ENCODE measurements at places on chromosomes 5 and 9.

DNA sequence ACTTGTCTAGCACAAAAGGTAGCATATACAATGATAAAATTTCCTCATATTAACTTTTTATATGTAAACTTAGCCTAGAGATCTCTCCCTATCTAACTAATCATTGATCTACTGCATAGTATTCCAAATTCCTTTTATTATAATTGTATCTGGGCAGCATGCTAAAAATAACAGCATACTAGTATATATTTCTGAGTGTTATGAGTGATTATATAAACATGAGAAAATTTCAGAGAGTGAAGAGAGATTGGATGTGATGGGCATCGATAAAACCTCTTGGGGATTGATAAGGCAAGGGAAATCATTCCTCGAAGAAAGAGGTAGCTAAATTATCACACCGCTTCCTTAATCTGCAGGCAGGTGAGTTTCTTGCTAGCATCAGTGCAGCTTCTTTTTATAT lies 158.2 kb downstream of the HMHB1 start:
- DNase-seq = no peak

DNA sequence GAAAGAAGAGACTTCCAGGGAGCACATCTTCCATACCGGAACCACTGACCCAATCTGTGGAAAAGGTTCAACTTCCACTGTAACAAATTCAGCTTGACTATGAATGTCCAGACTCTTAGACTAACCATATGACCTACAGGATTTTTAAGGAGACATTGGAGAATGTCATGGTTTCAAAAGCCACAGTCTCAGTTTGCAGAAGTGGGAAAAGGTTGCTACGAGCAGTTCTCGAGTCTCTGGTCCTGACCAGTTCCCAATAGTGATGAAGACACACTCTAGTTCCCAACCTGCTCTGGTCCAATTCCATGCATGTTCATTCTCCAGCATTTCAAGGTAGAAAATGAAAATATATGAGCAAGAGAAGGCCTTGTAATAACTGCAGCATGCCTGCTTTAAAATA lies 158.0 kb downstream of the MAPKAP1 start:
- no peak for DNase-seq

GRCh38 chr5:10745133-10745532 lies 15.9 kb downstream of the DAP start:
- DNase-seq = no peak

DNA sequence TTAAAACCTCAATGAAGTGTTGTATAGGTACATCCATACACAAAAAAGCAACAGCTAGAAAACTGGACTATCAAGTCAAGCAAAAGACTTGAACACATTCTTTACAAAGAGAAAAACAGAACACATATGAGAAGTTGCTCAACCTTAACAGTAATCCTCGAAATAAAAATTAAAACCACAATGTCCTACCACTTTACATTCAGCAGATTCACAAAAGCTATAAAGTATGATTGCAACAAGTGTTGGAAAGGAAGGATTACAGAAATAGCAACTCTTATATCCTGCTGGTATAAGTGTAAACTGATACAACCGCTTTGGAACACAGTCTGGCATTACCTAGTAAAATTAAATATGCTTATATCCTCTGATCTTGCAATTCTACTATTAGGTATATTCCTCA lies 28.5 kb upstream of the GOLGA1 start:
- no peak for DNase-seq

DNA sequence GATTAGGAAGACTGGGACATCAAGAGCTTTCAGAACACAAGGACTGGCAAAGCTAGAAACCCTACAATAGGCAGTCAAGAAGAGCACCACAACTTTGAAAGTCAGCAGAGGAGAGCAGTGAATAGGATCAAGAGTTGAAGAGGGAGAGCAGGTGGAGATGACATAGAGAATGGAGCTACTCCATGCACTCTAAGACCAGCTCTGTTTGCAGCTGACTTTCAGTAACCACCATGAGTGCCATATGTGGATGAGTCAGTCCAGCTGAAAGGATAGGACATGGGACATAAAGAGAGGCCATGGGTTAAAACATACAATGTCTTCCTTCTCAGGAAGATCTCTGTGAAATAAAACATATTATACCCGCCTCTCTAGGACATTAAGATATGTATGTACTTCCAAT lies 289.1 kb upstream of the KLF4 start:
- no peak for DNase-seq

GRCh38 chr5:135561266-135561665 lies 17.5 kb downstream of the CXCL14 start:
- no peak for DNase-seq

GRCh38 chr5:125357660-125358059 lies 611.2 kb upstream of the ZNF608 start:
- DNase-seq = no peak

DNA sequence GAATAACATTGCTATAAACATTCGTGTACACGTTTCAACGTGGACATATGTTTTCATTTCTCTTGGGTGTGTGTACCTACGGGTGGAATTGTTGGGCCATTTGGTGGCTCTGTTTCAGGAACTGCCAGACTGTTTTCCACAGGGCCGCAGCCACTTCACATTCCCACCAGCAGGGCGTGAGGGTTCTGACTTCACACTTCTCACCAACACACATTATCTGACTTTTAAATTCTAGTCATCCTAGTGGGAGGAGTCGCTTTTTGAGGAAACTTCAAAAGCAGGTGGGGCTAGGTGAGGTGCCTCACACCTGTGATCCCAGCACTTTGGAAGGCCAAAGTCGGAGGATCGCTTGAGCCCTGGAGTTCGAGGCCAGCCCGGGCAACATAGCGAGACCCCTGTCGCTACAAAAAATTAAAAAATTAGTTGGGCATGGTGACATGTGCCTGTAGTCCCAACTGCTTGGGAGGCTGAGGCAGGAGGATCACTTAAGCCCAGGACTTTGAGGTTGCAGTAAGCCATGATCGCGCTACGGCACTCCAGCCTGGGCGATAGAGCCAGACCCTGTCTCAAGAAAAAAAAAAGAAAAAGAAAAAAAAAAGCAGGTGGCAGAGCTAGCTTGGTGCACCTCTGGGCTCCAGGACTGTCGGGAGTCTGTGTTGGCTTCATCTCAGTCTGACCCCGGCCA lies 28.5 kb downstream of the TSPAN17 start:
- DNase-seq = no peak

- DNase-seq = no peak
Observed at GRCh38 chr9:73056245-73056644, 95.4 kb upstream of the ANXA1 start.

DNA sequence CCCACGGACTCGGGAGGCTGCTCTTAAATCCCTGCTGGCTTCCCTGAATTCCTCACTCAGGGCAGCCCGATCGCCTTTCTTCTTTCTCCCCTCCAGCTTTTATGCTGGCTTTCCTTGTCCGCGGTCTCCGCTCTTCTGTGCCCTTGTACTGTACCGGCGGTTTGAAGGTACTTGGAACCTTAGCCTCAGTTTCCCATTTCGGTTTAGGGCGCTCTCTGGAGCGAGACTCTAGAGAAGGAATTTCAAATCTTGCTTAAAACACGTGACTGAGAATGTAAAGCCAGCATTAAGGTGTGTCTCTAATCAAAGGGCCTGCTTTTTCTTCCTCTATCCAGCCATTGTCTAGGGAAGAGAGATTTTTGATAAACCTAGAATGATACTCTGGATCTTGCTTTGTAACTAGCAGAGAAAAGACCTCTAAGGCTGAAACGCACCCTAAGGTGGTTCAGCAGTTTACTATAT lies 650 bp downstream of the GPR107 start:
- DNase-seq = no peak

DNA sequence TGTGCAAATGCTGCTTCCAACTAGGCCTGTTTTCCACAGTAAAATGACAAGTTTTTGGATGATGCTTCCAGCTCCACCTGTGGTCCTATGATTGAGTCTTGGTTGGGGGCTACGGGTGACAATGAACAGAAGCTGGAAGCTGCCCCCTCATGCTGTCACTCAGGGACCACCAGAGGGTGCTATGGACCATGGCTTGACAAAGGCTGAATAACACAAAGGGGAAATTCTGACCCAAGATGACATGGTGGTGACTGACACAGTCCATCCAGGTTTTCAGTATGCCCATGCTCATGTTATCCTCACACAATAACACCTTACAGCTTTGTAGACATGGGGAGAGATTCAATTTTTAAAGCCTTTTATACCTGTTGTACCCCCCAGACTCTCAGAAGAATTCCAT lies 23.9 kb upstream of the SAP30L start:
- no peak for DNase-seq

GRCh38 chr9:72460342-72461312 lies 60.8 kb upstream of the TMC1 start:
- DNase-seq = no peak

GRCh38 chr5:171945476-171945875 lies 61.0 kb downstream of the FBXW11 start:
- no peak for DNase-seq

DNA sequence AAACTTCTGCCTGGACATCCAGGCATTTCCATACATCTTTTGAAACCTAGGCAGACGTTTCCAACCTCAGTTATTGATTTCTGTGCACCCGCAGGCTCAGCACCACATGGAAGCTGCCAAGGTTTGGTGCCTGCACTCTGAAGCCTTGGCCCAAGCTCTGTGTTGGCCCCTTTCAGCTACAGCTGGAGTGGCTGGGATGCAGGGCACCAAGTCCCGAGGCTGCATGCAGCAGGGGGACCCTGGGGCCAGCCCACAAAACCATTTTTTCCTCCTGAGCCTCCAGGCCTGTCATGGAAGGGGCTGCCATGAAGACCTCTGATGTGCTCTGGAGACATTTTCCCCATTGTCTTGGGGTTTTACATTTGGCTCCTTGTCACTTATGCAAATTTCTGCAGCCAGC lies 49.9 kb downstream of the NFX1 start:
- DNase-seq = no peak

DNA sequence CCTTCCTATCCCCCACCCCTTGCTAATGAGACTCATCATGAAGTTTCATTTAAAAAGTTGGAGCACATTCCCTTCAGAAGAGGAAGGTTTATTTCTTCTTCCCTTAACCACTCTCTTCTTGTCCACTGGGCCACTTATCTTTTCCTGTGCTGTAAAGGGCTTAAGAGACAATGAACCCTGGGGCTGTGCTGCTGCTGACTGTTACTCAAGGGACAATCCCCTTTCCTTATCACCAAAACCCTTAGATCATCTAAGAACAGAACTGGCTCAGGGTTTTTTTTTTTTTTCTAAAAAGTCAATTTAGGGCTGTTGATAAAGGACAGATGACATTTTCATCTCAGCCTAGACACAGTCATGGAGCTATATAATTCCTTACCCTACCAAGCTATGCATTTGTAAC lies 29.6 kb downstream of the CAPSL start:
- no peak for DNase-seq

DNA sequence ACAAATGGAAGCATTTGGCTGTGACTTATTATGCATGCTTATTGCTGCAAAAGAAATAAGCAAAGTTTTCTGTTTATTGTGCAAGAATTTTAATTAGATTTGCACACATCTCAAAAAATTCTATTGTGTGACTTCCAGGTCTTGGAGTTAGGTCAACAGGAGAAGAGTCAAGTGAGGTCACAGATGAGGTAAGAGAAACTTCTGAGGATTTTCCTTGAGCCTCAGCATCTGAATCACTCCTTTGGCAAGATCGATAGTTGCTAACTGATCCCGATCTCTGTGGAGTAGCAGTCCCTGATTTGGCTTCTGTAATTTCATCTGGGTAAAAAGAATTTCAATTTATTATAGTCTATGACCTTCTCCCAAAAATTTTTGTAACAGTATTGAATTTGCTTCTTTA lies 6.9 kb upstream of the TTC33 start:
- DNase-seq = no peak

DNA sequence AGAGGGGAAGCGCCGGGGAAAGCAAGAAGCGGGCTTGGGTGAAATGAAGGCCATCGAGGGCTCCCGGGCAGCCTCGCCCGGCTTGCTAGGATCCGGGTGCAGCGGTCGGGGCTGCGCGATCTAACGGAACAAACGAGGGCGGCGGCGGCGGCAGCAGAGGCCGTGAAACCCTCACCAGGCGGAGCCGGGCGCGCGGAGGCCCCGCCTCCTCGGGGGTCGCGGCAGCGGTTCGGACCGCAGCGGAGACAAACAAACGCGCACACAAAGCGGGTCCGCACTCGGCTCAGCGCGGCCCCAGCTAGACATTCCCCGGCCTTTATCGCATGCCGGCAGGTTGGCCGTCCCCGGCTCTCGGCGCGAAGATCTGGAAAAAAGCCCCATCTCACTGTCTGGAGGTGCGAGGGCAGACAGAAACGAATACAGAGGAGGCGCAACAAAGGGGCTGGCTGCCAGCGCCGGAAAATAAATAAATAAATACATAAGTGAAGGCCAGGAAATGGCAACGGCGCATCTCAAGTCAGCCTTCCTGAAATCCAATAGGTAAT lies 10.5 kb upstream of the TRIM36 start:
- no peak for DNase-seq

DNA sequence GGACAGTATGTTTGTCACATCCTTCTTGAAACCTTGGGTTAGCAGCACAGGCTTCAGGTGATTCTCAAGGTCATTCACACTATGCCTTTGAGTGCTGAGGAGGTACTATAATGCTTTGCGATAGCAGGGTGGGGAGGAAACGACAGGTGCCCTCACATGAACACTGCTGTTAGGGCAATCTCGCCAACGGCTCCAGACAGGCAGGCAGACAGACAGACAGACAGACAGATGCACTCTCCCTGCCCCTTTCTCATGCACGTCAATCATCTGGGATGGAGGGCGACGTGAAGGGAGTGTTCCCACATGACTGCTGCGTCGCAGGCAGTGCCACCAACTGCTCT lies 82.9 kb downstream of the RAPGEF1 start:
- DNase-seq = no peak

DNA sequence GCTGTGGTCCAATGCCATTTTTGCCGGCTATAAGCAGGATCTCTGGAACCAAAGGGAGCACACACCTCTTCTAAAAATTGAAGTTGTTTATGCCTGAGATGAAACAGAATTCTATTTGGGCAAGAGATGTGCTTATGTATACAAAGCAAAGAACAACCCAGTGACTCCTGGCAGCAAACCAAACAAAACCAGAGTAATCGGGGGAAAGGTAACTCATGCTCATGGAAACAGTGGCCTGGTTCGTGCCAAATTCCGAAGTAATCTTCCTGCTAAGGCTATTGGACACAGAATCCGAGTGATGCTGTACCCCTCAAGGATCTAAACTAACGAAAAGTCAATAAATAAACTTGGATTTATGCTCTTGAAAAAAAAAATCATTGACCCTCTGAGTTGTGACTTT lies 178.7 kb downstream of the CEMIP2 start:
- DNase-seq = no peak

- DNase-seq = no peak
Observed at GRCh38 chr5:135426102-135427082, 20.8 kb downstream of the DCANP1 start.

DNA sequence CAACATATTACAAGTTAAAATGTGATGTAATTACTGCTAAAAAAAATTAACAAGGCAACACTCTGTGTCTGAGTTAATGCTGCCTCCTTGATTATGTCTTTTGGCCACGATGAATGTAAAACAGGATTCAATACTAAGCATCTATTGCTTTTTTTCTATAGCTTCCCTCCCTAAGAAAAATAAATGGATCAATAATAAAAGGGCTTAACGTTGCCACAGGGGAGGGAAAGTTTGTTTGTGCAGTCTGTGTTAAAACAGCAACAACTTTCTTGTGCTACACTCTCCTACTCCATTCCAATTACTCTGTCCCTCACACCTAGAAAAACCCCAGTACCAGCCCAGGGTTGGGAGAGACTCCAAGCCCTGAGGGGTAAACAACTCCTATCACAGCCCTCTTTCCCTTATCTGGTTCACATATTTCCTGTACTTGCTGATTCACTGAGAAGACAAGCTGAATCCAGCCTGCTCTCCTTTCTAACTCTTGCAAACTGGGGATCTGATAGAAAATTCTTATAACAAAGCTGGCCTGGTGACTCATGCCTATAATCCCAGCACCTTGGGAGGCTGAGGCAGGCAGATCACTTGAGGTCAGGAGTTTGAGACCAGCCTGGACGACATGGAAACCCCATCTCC lies 44.8 kb downstream of the PTPN3 start:
- DNase-seq = no peak

All from stimulated activated CD4-positive, alpha-beta T cell treated with anti-CD3 and anti-CD28 coated beads, Interleukin-12 subunit alpha, Interleukin-12 subunit beta, amount 100 ng/mL, for 48 hours (primary cell).